ENCODE measurements at places on chromosomes 12 and 14. TPM values are rescaled to one million over a fixed set of nuclear protein-coding genes. Genes with fewer than 3 reads are reported as not detected.

PPFIBP1 gene
- total RNA-seq, result 65.8 TPM

ASPG gene
- 112 TPM for total RNA-seq

ZC3H10 gene
- 2.0 TPM for total RNA-seq

AKAP6 gene
- 3.2 TPM for total RNA-seq

KRT6C gene
- total RNA-seq, result 0.61 TPM

ZNF705A gene
- not detected for total RNA-seq

IQSEC3 gene
- total RNA-seq, result 0.51 TPM

TMEM63C gene
- total RNA-seq, result 1.6 TPM

RNF212B gene
- 0.51 TPM for total RNA-seq

RDH11 gene
- total RNA-seq, result 173 TPM

PLEKHG3 gene
- total RNA-seq, result 14.5 TPM

SENP1 gene
- total RNA-seq, result 6.4 TPM

LEMD3 gene
- 18.2 TPM for total RNA-seq

LHX5 gene
- total RNA-seq, result not detected

ACRBP gene
- 0.50 TPM for total RNA-seq

TMEM119 gene
- total RNA-seq, result 2.6 TPM

CELA1 gene
- total RNA-seq, result not detected

LRTM2 gene
- total RNA-seq, result not detected

OR10G2 gene
- total RNA-seq, result not detected

C12orf54 gene
- not detected for total RNA-seq

RTL1 gene
- total RNA-seq, result not detected

PRPF40B gene
- total RNA-seq, result 4.8 TPM

SLC38A4 gene
- total RNA-seq, result 219 TPM

ADSS1 gene
- total RNA-seq, result 1.8 TPM

OR6C68 gene
- total RNA-seq, result not detected

KITLG gene
- total RNA-seq, result 1.2 TPM

SPRYD3 gene
- total RNA-seq, result 6.0 TPM

CPNE6 gene
- total RNA-seq, result not detected

WDR89 gene
- 7.1 TPM for total RNA-seq

TMEM132D gene
- 0.14 TPM for total RNA-seq

PZP gene
- total RNA-seq, result 0.05 TPM

ERBB3 gene
- 141 TPM for total RNA-seq

Data from liver (tissue), 10 donors.